Right ventricle myocardium superior (tissue), 1 donor: ENCODE measurements at places on chromosomes 1 and 21. TPM values are rescaled to one million over a fixed set of nuclear protein-coding genes. Genes with fewer than 3 reads are reported as not detected.

Gene OR10Z1
- total RNA-seq = not detected

Gene C4BPB
- 0.46 TPM for total RNA-seq

Gene SERPINC1
- total RNA-seq = 0.51 TPM

Gene NTMT2
- total RNA-seq = 4.1 TPM

Gene RIMKLA
- 7.6 TPM for total RNA-seq

Gene S100A1
- 2,267 TPM for total RNA-seq
